Fibroblast of skin of back (primary cell): ENCODE measurements at places on chromosomes 11 and 22.

DNA sequence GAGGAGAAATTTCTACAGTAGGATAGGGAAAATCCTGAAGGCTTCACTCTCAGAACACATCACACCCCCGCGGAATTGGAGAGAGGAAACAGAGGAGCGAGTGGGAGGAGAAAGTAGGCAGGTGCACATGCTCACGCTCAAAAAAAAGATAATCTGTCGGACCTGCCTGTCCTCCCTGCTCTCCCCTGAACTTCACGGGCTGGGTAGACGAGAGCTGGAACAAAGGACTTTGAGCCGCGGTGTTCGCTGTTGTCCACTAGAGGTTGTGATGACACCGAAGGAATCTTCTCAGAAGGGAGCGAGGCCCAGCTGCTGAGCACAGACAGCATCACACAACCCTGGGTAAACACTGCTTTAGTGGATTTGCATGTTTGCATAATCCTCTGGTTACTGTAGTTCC is 5.0 kb downstream of the SEZ6L start:
- DNase-seq, result peak; percentile 39

- peak; percentile 21 for DNase-seq
Measured at GRCh38 chr22:49971232-49972162, 10.9 kb downstream of the PIM3 start.

DNA sequence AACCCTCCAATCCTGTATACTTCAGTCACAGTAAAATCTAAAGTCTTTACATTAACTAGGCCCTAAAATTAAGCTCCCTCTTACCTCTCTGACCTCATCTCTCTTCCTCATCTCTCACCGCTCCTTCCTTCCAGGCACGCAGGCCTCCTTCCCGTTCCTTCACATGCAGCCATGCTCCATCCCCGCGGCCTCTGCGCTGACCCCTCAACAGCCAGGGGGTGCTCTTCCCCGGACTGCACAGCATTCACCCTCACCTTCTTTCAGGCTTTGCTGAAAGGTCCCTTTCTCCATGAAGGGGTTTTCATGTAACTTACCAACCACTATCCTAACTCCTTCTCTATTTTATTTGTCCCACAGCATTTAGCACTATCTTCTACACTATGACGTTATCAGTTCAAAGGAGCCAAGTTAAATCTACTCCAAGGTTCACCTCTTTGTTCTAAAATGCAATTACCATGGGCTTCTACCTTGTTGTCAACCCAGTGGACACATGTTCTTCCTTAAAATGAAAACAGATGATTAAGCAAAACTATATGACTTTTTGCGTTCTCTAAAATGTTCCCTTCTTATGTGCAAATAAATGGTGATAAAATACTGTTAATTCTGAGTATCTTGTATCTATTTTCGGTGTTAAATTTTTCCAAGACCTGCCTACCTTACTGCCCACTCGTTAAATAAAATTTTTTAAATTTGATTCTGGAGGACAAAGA is 57.8 kb upstream of the APOA1 start:
- DNase-seq, result no peak

DNA sequence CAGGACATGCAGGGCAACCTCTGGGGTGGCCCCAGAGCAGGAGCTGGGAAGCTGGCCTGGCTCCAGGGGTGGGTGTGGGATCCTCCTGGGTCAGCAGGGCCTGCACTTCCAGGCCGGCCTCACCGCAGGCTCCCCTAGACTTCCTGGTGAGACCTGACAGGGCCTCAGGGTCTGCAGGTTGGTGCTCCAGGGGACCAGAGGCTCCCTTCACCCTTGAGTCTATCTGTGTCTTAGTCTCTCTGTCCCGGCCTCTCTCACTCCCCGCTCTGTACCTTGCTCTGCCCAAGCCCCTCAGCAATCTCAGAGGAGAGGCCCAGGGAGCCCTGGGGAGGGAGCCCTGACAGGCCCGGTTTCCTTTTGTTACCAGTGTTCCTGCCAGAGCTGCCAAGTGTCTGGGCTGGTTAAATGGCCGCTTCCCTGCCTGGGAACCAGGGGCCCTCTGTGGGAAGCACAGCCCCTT is 13.9 kb downstream of the CD82 start:
- no peak for DNase-seq

GRCh38 chr11:63911440-63911839 is 5.5 kb downstream of the RCOR2 start:
- DNase-seq, result no peak

DNA sequence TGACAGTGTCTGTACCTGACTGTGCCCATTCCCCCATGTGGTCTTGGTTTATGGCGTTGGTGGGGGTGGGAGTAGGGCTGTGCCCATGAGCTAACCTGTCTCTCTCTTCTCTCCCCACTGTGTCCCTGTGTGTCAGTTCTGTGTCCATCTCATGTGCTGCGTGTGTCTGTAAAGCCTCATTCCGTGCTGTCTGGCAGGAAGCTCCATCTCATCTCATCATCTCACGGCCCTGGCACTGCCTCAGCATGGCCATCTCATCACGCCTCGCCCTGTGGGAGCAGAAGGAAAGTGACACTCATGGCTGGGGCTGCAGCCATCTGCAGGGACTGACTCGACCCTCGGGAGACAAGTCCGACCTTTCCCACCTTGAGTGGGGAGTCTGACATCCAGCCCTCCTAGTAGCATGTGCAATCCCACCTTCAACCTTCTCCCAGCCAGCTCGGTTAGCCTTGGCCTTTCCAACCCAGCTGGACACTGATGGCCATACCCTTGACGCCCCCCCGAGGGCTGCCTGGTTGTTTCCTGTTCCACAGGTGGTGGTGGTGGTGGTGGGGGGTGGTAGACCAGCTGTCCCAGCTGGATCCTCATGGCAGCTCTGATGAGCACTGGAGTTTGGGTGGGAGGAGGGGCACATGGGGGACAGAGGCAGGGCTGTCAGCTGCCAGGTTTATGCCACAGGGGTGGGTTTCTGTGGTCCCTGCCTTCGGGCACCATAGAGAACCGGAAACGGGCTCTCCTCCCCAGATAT is 19.0 kb downstream of the MYO18B start:
- DNase-seq, result no peak

DNA sequence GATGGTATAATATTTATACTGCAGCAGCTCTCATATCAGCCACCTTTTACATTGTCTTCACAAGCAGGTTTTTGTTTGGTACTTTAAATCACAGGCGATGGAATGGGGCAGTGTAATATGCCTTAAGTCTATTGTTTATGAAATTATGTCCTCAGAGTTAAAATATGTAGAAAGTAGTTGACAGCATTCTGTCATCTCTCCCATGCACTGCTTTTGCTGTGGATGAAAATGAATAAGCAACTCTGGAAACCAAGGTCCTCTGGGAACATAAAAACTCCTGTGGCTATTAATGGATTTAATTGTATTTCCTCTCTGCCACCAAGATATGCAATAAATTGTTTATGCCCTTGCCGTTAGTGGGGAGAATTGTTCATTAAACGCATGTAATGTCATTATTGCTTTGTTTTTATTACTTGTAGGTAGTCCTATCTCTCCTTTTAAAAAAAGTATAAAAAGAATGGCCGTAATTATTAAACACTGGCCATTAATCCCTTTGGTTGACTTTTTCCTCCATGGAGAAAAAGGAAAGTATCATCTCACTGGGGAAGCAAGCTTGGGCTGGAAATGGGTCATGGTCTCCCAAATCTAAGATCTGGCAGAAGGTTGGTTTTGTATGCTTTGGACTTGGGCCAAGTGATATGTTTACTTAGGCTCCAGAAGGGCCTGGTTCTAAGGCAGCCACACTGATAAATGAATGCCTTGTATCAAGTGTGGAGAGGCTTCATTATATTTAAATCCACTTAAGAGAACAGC is 13.1 kb downstream of the PACS1 start:
- peak; percentile 67 for DNase-seq

DNA sequence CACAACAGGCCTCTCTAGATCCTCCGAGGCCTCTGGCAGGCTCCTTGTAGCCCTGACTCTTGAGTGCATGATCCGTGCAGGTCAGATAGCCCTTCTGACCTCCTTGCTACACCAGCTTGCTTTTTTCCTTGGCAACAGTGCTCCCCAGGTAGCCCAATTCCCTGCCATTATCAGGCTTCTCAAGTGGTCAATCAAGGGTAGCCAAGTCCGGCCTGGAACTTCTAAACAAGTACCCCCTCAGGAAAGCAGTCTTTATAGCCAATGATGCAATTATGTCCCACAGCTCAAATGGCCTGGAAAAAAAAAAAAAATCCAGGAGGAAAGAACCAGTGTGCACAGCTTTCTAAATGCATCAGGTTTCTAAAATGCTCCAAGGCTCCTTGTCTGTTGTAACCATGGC is 59.8 kb downstream of the TENM4 start:
- no peak for DNase-seq

DNA sequence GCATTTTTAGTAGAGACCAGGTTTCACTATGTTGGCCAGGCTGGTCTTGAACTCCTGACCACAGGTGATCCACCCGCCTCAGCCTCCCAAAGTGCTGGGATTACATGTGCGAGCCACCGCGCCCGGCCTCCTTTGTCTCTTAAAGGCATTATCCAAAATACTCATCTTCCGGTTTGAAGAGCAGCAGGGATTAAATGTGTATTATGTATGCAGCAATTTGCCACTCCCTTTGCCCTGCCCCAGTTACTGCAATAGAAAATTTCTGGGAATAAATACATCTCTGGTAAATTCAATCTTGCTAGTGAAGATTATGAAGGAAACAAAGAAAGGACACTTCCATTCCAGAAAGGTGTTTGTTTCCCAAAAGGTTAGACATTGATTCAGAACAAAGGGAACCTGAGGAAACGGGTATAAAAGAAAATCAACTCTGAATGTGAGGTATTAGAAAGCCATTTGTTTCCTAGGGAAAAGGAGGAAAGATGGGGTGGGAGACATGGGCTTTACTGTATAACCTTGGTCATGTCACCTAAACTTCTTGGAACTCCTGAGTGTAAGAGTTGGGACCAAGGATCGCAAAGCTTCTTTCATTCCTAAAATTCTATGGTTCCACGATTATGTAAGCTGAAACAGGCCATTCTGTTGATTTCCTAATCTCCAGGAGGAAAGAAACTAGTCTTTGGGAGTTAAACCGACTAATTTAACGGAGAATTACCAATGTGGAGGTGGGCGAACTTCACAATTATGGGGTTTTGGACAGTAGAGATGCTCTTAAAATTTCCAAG is 959 bp upstream of the HIPK3 start:
- peak; percentile 22 for DNase-seq

GRCh38 chr11:77470504-77470903 is 3.4 kb downstream of the PAK1 start:
- no peak for DNase-seq

DNA sequence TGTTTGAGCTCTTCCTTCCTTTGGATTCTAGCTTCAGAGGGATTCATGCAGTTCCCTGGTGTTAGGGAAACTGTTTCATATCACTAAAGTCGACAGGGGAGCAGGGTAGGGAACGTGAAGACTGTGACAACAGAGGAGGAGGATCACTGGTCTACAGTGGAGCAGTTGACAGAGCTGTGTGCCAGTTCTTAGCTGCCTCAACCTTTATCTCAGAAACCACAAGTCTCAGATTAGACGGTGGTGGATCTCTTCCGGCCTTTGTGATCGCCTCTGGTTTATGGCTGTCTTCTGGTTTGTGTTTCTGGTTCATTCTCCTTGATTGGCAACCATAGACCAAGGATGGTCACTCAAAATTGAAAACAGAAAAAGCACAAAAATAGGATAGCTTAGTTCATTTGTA is 538.9 kb upstream of the API5 start:
- no peak for DNase-seq

DNA sequence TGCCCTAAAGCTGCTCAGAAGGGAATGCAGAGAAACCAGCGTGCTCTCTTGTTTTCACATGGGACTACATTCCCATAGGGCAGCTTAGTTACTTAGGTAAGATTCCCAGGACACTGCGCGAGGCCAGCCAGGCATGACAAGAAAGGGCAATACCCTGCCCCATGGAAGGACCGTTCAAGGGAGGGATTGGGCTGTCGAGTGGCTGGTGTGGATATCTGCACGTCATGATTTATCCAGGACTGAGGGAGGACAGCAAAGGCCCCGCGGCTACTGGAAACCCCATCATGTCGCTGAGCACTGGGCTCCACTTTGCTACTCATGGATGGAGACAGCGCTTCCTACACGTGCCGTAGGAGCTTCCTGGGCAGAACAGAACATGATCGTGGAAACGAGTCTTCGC is 169.4 kb downstream of the OPCML start:
- no peak for DNase-seq

GRCh38 chr11:58652726-58653280 is 30.3 kb downstream of the CNTF start:
- no peak for DNase-seq

DNA sequence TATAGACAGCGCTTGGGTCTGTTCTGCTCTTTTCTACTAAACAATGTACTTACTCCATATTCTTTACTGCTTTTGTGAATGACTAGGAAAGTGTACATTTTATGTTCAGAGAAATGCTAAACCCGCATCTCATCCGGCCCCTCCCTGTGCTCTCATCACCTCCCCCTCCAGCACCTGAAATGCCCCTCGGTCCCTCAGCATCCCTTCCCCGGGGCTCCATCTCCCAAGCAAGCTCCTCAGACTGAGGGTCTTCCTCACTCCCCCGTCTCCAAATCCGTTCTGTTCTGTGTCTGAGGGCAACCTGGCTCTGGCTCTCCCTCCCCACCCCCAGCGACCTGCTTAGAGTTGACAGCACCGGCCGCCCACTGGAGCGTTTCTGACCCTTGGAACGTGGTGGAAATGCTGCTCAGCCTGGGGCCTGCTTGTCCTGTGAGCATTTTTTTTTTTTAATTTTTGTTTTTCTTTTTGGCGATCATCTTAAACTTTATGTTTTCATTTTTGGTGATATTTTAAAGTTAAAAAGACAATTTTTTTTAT is 1.4 kb downstream of the SELENOO start:
- no peak for DNase-seq

DNA sequence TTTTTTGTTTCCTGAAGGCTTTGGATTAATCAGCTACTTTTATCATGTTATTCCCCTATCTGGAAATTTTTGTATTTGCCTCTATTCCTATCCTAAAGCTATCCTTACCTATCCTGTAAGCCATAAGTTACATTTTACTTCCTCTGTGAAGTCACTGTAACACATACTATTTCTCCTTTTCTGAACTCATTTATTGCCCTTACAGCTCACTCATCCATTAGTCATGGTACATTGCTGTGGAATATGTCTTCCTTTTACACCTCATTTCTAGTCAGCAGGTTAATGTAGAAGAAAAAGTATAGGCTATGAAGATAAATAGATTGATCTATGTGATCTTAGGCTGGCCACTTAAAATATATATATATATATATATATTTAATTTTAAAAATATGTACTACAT is 28.0 kb downstream of the SWAP70 start:
- DNase-seq, result peak; percentile 52
